ENCODE measurements at places on chromosomes 1 and 21. TPM values are rescaled to one million over a fixed set of nuclear protein-coding genes. Genes with fewer than 3 reads are reported as not detected.

- DNase-seq = no peak
Measured at GRCh38 chr1:45353685-45354084, 13.4 kb upstream of the MUTYH start.

DNA sequence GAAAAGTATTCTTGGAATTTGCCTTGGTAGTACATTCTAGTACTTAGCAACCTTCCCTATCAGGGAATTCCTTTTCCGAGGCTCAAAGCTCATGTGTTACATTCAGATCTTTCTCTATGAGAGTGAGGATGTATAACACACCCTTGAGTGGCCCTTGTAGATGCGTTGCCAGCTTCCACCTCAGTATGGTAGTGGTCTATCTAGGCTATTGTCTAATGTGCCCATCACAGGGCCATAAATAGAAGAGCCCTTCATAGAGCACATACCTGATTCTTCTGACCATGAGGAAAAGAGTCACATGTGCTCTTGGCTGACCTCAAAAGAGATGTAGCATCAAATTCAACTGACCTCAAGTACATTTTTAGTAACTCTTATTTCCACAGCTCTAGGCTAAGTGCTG lies 14.0 kb upstream of the ZC3H11B start:
- no peak for DNase-seq

GRCh38 chr1:92964316-92964715 lies 3.1 kb upstream of the DIPK1A start:
- DNase-seq = no peak

- no peak for DNase-seq
Measured at GRCh38 chr1:44907893-44908292, 64.8 kb upstream of the PTCH2 start.

DNA sequence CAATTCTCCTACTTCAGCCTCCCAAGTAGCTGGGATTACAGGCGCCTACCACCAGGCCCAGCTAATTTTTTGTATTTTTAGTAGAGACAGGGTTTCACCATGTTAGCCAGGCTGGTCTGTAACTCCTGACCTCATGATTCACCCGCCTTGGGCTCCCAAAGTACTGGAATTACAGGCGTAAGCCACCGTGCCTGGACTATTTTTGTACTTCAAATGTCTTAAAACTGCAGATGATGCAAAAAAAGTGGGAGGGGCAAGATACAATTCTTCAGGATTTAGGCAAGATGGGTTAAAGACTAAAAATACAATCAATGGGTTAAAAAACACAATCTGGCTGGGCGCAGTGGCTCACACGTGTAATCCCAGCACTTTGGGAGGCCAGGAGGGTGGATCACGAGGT lies 4.7 kb downstream of the SCAF4 start:
- DNase-seq = no peak

DNA sequence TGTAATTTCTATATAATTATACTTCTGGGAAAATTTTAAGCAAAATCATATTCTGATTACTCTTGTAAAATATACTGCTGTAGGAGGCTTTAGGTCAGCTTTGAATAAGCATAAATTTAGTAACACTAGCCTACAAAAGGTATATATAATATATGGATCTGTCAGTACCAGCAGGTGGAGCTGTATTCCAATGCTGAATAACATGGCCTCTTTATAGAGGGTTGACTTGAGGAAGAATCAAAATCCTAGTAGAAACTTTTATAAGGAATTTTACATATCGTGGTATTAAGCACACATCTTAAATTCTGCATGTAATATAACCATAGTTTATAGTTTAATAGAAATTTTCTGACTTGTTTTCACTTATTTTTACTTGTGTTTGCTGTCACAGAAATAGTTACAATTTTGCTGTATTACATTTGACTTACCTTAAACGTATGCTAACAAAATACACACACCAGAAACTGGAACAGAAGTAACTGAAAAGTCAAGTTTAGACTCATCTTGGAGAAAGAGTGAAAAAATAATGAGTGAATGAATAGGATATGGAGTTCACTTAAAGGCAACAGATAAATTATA lies 79.3 kb downstream of the HMCN1 start:
- peak; percentile 50 for DNase-seq

OR2G2 gene
- total RNA-seq = not detected

Data from PC-9 (cell line).